ENCODE measurements at places on chromosomes 6 and 20. TPM values are rescaled to one million over a fixed set of nuclear protein-coding genes. Genes with fewer than 3 reads are reported as not detected.

DNA sequence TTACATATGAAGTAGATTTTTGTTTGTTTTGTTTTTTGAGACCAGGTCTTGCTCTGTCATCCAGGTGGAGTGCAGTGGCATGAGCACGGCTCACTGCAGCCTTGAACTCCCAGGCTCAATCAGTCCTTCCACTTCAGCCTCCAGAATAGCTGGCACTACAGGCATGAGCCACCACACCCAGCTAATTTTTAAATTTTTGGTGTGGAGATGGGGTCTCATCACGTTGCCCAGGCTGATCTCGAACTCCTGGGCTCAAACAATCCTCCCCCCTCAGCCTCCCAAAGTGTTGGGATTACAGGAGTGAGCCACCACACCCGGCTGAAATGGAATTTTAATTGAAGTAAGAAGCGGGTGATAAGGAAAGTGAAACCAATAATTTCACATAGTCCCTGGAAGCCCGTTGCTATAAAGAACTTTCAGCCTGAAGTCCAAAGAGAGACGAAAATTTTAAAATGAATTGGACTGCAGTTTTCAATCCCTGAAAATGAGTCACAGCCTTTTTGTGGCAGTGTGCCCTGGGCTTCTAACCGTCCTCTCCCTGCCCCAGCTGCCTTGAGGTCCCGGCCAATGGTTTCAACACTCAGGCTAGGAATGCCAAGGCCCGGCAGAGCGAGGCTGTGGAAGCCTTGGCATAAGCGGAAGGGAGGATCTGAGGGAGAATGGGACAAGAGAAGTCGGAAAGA, 757 bp downstream of the RAET1E start:
- DNase-seq: no peak

- DNase-seq: no peak
Measured at GRCh38 chr6:37308069-37308815, 45.5 kb upstream of the RNF8 start.

PNPLA1 gene
- total RNA-seq: not detected

TBC1D22B gene
- total RNA-seq: 19.4 TPM

GRCh38 chr20:20466341-20466879, 98.5 kb downstream of the INSM1 start:
- no peak for DNase-seq

DNA sequence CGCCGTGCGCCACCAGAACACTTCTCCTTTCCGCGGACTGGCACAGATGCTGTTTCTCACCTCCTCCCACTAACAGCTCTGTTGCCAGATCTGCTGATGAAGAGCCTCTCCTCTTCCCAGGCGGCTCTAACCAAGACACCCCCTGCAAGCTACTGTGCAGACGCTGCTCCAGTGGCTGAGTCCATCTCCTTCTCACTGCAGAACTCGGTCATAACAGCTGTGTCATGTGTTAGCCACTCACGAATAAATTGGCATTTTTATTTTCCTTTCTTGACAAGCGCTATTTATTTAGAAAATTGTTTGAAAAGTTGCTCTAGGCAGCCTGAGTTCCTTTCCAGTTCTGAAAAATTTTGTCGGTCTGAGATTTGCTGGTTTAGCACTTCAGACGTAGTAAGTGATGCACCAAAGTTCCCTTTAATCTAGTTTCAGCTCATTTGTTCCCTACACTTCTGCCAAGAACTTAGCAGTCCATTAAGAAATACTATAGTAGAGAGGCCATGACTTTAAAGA, 12.8 kb upstream of the PLEKHG1 start:
- DNase-seq: no peak

- no peak for DNase-seq
Measured at GRCh38 chr20:1660246-1660645, 2.7 kb upstream of the SIRPG start.

DNA sequence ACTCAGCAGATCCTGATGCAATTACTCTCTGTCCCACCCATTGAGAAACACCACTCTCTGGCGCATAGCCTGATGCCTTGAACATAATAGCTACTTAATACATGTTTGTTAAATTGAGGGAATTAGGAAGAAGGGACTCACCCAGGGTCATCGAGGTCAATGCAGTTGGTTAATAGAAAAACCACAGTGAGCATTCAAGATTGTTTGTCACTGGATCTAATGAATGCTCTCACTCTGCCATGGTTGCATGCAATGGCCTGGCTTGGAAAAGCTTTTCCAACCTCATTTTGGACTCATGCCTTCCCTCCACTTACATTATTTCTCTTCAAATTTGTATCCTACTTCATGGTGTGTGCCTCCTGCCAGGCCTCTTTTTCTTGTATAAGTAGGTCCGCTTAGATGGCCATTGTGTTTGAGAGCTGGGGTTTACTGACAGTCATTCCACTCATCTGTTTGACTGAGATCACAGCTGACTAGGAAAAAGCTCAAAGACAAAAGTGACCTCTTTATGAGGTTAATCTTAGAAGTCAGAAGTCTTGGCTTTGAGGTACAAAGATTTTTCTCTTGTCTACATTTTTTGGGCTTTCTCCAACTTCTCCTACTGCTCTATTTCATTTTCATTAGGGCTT, 154.8 kb upstream of the RAB32 start:
- no peak for DNase-seq

LCA5 gene
- total RNA-seq: 0.68 TPM

- DNase-seq: no peak
Measured at GRCh38 chr6:29295181-29295585, 6.3 kb upstream of the OR14J1 start.

SLC32A1 gene
- not detected for total RNA-seq

VNN1 gene
- total RNA-seq: not detected

Data from activated naive CD4-positive, alpha-beta T cell treated with anti-CD3 and anti-CD28 coated beads, Interleukin-2, amount 50 U/mL, for 72 hours (primary cell).